ENCODE measurements at places on chromosomes 4 and X. TPM values are rescaled to one million over a fixed set of nuclear protein-coding genes. Genes with fewer than 3 reads are reported as not detected.

NONO gene
- total RNA-seq: 469 TPM

PABPC4L gene
- total RNA-seq: not detected

MFAP3L gene
- total RNA-seq: 18.2 TPM

SOD3 gene
- 0.07 TPM for total RNA-seq

SOX3 gene
- not detected for total RNA-seq

IL21 gene
- total RNA-seq: not detected

FHL1 gene
- total RNA-seq: 97.2 TPM

ADH1B gene
- not detected for total RNA-seq

PSAPL1 gene
- not detected for total RNA-seq

MAGEE1 gene
- 0.73 TPM for total RNA-seq

TRIM60 gene
- total RNA-seq: not detected

STS gene
- total RNA-seq: 2.9 TPM

PLK4 gene
- total RNA-seq: 57.3 TPM
